Activated T-helper 9 cell treated with anti-CD3 and anti-CD28 coated beads, Interleukin-2, amount 50 U/mL, for 16 hours (primary cell): ENCODE measurements at places on chromosomes 13 and 19.

GRCh38 chr19:38723606-38723965 is 20.7 kb downstream of the CAPN12 start:
- DNase-seq, result no peak

GRCh38 chr19:30856786-30857185 is 484.6 kb downstream of the ZNF536 start:
- DNase-seq, result no peak

DNA sequence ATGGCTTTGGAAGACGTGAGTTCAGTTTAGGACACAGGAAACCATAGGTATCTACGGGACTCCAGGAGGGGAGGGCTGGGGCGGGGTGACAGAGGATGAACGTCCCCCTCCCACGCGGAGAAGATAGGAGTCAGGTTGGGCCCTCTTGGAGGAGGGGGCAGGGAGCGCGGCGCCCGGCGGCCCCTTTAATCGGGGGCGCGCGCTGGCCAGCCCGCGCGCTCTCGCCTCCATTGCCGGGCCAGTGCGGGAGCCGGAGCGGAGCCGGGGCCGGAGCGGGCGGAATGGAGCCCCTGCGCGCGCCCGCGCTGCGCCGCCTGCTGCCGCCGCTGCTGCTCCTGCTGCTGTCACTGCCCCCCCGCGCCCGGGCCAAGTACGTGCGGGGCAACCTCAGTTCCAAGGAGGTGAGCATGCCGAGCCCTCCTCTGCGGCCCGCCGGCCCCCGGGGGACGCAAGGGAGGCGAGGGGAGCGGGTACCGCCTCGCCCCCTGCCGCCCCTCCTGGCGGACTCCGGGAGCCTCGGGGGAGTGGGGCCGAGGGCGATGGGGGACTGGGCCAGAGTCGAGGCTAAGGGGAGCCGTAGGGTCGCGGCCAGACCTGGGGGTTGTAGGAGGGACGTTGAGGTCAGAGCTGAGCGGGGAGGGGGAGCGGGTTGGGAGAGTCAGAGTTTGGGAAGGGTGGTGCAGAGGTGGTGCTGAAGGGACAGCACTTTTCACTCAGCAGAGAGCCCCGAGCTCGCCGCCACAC is at the start of gene TMEM145:
Gene TMEM145 (plus strand): TSS at position 214 of the 744 bp plus-strand sequence. CDS start 68 bp downstream, at position 282.
- DNase-seq, result no peak

- no peak for DNase-seq
These were observed 218.5 kb downstream of the ZNF536 start for GRCh38 chr19:30590596-30591229.

DNA sequence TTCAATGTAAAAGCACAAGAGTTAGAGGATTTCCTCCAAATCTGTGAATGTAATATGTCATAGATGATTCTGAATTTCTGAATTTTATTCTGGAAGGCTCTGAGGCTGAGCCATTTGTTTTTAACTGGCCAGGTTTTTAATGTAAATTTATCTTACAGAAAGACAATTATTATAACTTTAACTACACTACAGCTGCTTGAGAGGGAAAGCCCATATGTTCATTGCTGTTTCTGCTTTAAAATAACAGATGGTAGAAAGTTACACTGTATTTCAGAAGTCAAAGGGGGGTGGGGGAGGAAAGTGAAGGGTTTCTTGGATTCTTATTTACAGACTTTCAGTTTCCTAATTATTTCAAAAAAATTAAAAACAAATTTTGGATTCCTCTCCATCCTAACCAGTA is 62.8 kb downstream of the DNAJC15 start:
- no peak for DNase-seq

- no peak for DNase-seq
These were observed 1379.0 kb upstream of the MIR17HG start for GRCh38 chr13:89968470-89968869.

GRCh38 chr19:46000491-46001246 is 5.4 kb downstream of the CCDC61 start:
- DNase-seq, result peak; percentile 55

GRCh38 chr13:29785978-29786377 is 64.4 kb downstream of the UBL3 start:
- no peak for DNase-seq

- DNase-seq, result no peak
These were observed 300.8 kb downstream of the EFNB2 start for GRCh38 chr13:106234636-106235035.

- DNase-seq, result no peak
These were observed 763.1 kb upstream of the SLITRK1 start for GRCh38 chr13:84645196-84646012.

GRCh38 chr13:58907347-58907746 is 1256.4 kb downstream of the DIAPH3 start:
- DNase-seq, result no peak

DNA sequence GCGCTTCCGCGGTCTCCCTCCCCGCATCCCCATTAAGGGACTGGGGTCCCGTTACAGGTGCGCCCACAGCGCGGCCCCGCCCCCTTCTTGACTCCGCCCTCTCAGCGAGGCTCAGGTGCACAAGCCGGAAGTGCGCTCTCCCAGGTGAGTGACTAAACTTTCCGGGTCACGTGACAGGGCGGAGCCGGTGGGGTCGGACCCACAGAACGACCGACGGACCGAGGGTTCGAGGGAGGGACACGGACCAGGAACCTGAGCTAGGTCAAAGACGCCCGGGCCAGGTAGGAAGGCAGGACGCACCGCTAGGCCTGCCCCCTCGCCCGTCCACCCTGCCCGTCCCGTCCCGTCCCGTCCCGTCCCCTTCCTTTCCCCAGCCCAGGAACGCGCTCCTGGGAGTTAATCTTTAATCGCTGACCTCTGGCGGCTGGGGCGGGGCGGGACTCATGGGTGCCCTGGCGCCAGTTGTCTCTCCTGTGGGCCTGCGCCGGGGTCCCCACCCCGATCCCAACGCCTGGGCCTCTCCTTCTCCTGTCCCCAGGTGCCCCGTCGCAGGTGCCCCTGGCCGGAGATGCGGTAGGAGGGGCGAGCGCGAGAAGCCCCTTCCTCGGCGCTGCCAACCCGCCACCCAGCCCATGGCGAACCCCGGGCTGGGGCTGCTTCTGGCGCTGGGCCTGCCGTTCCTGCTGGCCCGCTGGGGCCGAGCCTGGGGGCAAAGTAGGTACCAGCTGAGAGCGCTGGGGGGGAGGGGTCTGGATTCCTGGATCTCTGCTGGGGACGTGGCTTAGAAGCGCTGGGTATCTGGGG is at the start of gene CRB3:
Gene CRB3 (plus strand): TSS at position 202 of the 804 bp plus-strand sequence. CDS start 431 bp downstream, at position 633.
- peak; percentile 27 for DNase-seq

DNA sequence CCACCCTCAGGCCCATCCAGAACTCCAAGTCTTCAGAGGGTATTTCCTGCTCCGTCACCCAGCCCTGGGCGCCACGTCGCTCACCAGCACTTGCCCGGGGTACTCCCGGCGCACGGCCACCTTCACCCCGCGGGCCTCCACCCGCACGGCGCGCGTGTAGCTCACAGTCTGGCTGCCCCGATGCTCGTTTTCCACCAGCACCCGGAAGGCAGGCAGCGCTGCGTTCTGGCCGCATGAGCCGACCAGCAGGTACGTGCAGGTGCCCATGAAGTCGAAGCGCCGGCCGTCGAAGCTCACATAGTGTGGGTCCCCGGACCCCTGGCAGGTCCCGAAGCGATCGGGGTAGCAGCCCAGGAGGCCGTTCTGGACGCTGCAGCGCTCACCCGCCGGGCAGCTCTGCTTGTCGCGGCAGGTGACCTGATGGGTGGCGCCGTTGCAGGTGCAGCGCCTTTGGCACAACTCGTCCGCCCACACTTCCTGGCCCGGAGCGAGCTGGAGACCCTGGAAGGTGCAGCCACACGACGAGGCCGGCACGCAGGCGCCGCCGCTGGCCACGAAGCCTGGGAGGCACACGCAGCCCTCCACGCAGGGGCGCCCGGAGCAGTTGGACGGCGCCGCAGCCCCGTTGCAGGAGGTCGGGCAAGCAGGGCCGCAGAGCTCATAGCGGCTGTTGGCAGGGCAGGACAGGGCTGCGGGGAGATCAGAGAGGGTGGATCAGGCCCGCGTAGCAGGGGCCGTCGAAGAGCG is 19.2 kb downstream of the FCGBP start:
- DNase-seq, result no peak

- no peak for DNase-seq
These were observed 872 bp downstream of the HOMER3 start for GRCh38 chr19:18939922-18940768.

DNA sequence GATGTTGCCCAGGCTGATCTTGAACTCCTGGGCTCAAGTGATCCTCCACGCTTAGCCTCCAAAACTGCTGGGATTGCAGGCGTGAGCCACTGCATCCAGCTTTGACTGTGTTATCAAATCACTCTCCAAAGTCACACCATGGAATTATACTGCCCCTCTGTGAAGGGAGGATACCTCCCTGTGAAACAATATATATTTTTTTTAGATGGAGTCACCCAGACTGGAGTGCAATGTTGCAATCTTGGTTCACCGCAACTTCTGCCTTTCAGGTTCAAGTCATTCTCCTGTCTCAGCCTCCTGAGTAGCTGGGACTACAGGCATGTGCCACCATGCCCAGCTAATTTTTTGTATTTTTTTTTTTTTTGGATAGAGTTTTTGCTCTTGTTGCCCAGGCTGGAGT is 7.7 kb downstream of the TYK2 start:
- DNase-seq, result no peak

GRCh38 chr13:46166947-46167610 is 14.9 kb downstream of the LCP1 start:
- DNase-seq, result no peak

DNA sequence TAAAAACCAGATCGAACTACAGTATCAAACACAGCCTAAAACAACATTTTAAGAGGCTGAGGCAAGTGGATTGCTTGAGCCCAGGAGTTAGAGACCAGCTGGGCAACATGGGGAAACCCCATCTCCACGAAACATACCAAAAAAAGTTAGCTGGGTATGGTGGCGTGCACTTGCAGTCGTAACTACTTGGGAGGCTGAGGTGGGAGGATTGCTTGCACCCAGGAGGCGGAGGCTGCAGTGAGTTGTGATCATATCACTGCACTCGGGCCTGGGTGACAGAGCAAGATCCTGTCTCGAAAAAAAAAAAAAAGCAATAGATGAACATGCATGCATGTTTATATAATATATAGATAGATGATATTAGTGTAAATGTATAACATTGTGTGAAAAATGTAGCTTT is 5.2 kb upstream of the MRPS31 start:
- no peak for DNase-seq

- DNase-seq, result no peak
These were observed 24.7 kb downstream of the NFIX start for GRCh38 chr19:13020002-13020414.

DNA sequence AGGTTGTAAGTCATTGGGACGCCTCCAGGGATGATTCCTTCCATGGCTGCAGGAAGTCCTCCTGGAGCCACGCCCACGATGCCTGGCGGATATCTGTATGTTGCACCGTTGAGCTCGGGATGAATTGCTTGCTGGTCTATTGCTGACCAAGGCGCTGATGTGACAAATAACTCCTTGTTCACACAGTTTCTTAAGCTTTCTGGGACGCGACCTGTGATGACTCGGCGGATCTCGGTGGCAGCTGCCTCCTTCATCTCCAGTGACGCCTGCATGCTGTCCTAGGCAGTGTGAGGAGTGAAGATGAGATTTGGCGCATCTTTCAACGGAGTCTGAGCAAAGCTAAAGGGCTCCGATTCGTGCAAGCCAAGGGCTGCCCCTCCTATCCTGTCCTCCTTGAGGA is 7.6 kb upstream of the ZNF566 start:
- DNase-seq, result no peak

- DNase-seq, result no peak
These were observed 156.9 kb upstream of the ZNF536 start for GRCh38 chr19:30215248-30215647.

- no peak for DNase-seq
These were observed 223.5 kb upstream of the MAB21L1 start for GRCh38 chr13:35699825-35700510.

DNA sequence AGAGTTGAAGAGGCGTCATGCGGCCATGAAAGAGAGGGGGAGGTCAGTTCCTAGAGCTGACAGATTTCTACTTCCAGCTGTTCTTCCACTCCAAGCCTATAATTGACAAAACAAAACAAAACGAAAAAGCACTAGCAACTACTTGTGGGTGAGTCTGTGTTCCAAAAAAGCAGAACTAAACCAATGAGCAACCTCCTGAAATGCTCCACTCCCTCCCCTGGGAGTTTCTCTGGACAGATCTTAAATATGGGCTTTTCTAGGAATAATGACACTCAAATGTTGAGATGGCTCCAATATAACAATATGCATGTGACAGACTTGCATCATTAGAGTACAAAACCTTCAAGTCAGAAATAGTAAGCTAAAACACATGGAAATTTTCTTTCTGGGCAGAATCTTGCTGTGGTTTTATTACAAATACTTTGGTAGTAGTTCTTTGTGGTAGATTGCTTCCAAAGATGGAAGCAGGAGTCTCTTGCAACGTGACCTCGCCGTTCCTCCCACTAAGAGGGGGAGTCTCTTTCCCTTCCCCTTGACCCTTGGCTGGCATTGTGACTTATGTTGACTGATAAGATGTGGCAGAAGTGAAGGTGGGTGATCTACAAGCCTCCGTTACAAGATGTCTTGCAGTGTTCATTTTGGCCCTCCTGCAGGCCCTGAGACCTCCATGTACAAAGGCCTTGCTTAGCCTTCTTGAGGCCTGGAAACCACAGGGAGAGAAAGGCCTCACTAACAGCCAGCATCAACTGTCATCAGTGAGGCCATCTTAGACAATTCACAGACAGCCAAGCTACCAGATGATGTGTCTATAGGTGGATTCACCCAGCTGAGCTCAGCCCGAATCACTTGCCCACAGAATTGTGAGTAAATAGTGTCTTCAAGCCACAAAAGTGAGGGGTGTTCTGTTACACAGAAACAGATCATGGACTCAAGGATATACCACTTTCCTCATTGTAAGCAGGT is 173.1 kb upstream of the RFC3 start:
- no peak for DNase-seq

GRCh38 chr13:21006141-21007005 is 55.0 kb downstream of the LATS2 start:
- DNase-seq, result no peak

GRCh38 chr13:70720386-70720785 is 612.1 kb upstream of the KLHL1 start:
- DNase-seq, result no peak

GRCh38 chr19:4807188-4807587 is 15.7 kb downstream of the FEM1A start:
- DNase-seq, result no peak

GRCh38 chr13:39641645-39642044 is 13.8 kb upstream of the COG6 start:
- DNase-seq, result no peak

DNA sequence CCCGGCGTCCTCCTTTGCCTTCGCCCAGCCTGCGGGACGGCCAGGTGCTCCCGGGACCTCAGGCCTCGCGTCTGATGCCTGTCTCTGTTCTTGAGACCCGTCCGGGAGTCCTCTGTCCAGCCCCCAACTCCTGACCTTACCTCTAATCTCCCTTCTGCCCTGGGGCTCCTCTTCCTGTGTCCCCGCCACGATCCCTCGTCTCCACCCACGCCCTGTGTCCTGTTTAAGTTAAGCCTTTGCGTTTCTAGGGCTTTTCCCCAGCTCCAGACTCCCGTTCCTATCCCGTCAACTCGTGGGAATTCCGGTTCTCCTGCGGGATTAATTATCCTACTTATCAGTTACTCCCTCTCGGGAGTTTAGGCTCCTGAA is 686 bp downstream of the LENG8 start:
- no peak for DNase-seq

GRCh38 chr19:28377077-28377476 is 835.9 kb downstream of the UQCRFS1 start:
- no peak for DNase-seq
